ENCODE measurements at places on chromosomes 11 and 22.

GRCh38 chr22:37893583-37893983, 12.5 kb upstream of the MICALL1 start:
- no peak for DNase-seq

GRCh38 chr11:21398195-21398594, 728.8 kb downstream of the NELL1 start:
- DNase-seq: no peak

DNA sequence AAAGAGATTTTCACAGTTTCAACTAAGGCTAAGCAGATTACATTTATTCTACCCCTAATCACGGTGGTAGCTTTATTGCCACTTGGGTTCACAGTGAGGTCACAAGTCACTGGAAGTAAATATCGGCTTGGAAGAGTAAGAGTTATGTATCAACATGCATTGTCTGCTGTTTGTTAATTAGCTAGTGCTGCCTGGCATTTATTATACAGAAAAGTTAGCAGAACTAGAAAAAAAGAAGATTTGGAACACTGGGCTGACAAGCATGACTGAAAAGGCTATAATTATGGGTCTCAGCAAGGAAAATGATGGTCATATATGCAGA, 13.7 kb upstream of the RAB38 start:
- DNase-seq: no peak

DNA sequence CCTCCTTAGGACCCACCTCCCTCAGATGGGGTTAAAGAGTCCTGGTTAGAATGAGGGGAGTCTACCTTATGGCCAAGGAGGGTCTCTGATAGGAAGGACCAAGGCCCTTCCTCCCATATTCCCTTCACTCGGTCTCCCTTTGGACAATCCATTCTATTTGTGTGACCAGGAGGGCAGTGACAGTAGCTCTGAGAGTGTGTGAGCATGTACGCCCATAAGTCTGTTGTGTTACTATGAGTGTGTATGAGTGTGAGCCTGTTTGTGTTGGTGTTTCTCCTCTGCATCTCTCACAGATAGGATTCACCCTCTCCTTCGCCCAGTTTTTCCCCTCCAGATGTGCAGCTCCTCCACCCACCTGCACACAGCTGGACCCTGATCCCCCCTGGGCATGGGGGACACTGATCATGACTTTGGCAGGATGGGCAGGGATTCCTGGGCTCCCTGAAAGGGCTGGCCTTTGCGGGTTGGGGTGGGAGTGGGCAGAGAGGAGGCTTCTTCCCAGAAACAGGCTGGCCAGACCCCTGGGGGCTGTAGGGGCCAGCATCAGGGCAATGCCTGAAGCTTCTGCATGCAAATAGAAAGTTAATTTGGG, 14.5 kb downstream of the PHLDB1 start:
- DNase-seq: no peak

- DNase-seq: no peak
These were observed 20.7 kb upstream of the CBX7 start for GRCh38 chr22:39173050-39173706.

- DNase-seq: no peak
These were observed 52.3 kb downstream of the CSF2RB start for GRCh38 chr22:36965696-36966095.

DNA sequence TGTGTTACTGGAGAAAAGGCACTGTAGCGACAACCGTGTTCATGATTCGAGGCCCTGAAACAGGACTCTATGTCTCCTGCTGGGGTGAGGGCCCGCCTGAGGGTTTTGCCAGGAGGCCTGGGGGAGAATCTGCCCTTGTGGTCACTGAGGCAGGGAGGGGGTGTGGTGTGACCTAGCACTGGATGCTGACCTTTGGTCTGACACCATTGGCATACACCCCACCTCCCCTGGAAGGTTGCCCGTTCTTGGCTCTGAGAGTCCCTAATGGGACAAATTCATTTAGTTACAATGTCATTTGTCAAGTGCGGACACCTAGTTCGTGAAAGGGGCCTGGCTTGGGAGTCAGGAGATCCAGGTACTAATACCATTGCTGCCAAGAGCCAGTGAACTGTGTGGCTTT, 29.0 kb downstream of the NECTIN1 start:
- DNase-seq: no peak

DNA sequence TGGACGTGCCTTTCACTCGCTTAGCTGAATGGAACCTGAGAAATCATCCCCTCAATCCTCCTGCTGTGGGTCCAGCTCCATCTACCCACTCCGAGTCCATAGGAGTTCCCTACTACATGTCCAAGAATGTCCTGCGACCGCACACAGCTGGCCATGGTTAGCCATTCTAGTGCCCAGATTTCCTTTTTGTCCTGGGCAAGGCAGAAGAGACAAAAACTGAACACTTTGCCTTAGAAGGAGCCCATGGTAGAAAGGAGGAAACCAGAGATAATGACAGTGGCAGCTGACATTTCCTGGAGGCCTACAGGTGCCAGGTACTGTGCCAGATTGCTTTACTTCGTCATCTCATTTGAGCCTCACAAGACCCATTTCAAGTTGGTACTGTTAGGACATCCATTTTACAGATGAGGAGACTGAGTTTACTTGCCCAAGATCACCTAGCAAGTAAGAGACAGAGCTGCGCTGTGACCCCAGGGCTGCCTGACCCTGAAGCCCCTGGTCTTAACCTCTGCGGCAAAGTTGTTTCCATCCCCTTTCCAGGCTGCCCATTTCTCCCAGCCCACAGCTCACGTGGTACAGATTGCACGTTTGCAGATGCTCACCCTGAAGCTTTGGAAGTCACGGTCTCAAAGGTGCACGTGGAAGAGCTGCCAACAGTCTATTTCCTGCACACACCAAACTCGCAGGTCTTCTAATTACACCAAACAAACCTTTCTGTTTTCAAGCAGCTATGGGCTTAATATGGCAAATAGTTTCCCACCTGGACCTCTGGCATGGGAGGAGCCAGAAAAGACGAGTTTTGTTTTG, 112.7 kb downstream of the ZBTB16 start:
- DNase-seq: no peak

DNA sequence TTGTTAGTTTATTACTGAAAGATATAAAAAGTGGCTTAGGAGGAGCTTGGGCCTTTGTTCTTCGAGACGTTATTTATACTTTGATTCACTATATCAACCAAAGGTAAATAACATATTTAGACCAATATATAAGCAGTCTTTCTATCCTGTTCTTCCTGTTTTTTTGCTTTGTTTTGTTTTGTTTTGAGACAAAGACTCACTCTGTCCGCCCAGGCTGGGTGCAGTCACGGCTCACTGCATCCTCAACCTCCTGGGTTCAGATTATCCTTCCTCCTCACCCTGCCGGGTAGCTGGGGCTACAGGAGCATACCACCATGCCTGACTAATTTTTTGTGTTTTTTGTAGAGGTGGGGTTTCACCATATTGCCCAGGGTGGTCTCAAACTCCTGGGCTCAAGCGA, 66.8 kb downstream of the ATM start:
- no peak for DNase-seq

GRCh38 chr22:46054091-46055073, 77.4 kb upstream of the WNT7B start:
- no peak for DNase-seq

DNA sequence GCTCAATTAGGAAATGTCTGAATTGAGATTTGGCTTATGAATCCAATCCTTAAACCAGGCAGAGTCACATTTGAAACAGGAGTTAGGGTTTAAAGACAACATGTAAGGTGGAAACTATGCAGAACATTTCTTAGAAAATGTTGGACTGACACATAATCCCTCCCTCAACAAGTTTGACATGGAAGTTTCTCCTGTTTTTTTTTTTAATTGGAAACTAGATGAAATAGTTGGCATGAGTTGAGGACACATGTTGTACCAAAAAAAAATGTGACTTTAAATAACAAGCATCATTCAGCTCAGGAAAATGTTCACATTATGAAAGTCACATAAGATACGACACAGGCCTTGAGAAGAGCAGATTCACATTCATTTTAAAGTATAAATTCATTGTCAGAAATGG, 154.9 kb upstream of the DDI1 start:
- DNase-seq: no peak

- DNase-seq: no peak
These were observed 96.1 kb upstream of the THY1 start for GRCh38 chr11:119518746-119519730.

GRCh38 chr11:45344028-45344427, 57.9 kb upstream of the SYT13 start:
- DNase-seq: no peak

DNA sequence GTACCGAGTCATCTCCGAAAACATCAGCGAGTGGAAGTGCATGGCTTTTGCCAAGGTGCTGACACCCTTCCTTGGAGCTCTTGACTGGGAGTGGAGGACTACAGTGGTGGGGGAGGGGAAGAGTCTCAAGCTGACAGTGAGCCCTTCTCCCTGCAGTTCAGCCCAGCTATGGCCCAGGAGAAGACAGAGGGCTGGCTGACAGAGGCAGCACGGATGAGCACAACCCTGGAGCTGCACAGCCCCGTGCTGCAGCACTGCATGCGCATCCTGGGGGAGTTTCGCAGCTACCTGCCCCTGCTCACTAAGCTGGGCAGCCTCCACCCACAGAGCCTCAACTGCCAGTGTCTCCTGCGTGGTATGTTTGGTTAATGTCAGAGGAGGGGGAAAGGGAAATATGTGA, 41.4 kb downstream of the DNHD1 start:
- DNase-seq: no peak

DNA sequence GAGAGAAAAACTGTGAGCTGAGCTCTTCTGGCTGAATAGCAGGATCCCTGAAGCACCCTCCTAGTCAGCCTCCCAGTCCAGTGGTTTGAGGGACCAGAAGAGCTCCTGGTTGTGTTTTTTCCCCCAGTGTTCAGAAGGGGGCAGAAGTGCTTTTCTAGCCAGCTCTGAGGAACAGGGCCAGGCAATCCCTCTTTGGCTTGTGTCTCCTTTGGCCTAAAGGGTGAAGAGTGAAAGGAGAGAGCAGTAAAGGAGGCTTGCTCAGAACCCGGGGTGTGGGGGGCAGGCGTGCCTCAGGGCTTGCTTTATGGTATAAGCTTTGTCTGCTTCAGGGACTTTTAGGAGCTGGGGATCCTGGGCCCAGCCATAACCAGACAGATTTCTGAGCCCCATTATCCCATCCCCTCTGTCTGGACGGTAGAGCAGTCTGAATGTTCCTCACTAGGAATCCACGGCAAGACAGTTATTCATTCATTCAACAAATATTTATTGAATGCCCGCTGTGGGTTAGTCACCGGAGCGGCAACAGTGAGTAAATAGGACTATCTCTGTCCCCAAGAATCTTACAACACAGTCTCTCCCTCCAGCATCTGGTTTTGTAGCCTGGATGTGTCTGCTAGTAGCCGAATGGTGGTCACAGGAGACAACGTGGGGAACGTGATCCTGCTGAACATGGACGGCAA, 14.5 kb downstream of the ACP2 start:
- no peak for DNase-seq

- no peak for DNase-seq
These were observed 39.4 kb downstream of the ABTB2 start for GRCh38 chr11:34318111-34319037.

DNA sequence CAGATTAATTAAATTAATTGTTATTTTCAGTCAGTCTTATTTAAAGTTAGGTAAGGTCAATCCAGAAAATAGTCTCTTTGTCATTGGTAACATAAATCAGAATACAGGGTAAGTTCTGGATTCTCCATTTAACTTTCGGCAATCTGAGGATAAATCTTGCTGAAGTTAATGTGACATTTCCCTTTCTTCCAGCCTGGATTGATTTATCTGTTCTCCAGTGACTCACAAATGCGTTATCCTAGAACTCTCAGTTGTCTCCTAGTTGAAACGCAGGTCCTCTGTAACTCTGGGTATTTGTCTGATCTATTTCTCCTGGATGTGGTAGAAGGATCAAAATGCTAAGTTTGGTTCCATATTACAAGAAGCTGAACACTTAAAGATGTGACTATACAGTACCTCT, 21.0 kb downstream of the OR51E1 start:
- DNase-seq: no peak

- no peak for DNase-seq
These were observed 609.9 kb downstream of the CNTN5 start for GRCh38 chr11:99630629-99631028.

DNA sequence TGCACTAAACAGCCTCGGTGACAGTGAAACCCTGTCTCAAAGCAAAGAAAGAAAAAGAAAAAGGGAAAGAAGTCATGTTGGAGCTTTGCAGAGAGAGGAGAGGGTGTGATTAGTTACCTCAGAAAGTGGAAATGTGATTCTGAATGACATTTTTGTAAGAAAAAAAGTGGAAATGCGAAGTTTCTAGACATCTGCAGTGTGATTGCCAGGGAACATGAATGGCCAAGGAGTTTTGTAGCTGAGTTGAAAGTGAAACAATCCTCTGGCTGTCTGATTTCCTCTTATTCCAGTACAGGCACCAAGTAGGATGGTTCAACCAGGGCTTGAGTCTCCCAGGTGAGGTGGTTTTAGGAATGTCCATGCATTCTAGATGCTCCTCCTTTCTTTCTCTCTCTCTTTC, 17.8 kb upstream of the SYVN1 start:
- DNase-seq: no peak

DNA sequence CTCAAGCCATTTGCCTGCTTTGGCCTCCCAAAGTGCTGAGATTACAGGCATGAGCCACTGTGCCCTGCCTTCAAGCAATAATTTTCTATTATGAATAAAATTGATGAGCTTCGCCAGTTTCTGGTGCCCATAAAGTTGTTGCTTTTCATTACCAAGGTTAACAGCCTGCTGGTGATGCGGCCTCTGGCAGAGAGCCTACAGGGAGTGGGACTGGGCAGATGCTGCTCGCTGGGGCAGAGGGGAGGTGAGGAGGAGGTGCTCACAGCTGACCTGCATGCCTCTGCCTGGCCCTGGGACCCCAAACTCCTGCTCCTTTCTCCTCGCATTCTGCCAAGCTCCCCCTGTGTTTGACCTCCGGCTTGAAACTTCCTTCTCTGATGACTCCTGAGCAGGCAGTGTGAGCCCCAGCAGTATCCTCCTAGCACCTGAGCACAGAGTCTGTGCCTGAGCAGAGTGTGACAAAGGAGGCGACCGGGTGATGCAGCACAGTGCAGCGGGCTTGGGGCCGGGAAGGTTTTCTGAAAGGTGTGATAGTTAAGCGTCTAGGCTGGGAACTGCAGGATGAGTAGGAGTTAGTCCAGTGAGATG, 56.1 kb upstream of the B3GAT1 start:
- no peak for DNase-seq

DNA sequence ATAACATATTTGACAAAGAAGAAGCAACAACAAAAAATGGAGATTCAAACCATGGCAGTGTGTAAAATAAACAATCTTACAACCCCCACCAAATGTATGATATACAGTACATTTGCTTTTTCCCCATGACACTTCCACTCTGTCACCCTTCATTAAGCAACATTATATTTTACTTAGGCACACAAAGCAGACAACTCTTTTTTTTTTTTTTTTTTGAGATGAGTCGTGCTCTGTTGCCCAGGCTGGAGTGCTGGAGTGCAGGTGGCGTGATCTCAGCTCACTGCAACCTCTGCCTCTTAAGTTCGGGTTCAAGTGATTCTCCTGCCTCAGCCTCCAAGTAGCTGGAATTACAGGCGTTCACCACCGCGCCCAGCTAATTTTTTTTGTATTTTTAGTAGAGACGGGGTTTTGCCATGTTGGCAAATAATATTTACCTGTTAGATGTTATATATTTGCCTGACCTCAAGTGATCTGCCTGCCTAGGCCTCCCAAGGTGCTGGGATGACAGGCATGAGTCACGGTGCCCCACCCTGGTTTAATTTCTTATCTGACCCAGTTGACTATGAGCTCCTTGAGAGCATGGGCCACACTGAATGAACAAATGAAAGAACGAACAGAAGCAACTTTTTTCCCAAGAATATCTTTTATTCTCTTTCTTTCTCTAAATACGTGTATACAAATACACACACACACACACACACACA, 5.5 kb upstream of the PCF11 start:
- DNase-seq: no peak
